ENCODE measurements at places on chromosomes 6 and 20. TPM values are rescaled to one million over a fixed set of nuclear protein-coding genes. Genes with fewer than 3 reads are reported as not detected.

Gene WFDC9
- not detected for total RNA-seq

Gene FAM83D
- 73.1 TPM for total RNA-seq

Gene FKBP1C
- total RNA-seq, result 0.69 TPM

Gene CCN6
- total RNA-seq, result not detected

GRCh38 chr6:81767163-81767891 is 14.8 kb upstream of the TENT5A start:
- no peak for DNase-seq

DNA sequence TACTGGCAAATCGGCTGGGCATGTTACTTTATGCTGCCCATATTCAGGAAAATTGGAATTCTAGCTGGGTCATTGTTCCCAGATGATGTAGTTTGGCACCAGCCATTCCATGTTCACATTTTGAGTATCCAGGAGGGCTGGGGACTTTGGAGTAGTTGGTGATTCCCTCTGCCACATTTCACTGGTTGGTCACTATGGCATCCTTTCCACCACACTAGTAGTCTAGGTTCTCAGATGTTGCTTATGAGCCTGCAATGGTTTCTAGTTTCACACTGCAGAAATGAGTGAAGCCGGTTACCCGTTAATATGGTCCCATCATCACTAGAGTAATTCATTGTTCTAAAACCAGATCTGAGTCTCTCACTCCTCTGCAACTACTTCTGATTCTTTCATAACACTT is 4.6 kb downstream of the PTPN1 start:
- DNase-seq, result no peak

- DNase-seq, result no peak
These were observed 100.5 kb upstream of the SASH1 start for GRCh38 chr6:148242180-148242579.

DNA sequence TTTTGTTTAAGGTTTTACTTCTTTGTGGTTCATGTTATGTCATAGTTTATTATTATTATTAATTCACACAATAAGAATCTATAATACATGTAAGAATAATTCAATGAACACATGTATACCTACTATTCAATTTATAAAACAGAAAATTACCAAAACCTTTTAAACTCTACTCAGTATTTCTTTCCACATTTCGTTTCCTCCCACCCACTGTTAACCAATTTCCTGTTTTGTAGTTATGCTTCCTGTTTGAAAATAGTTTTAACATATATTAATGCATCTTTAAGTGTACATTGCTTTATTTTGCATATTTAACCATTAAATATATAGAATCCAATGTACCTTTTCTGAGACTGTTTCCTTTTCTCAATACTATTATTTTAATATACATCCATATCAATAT is 397.9 kb upstream of the SPTLC3 start:
- DNase-seq, result no peak

DNA sequence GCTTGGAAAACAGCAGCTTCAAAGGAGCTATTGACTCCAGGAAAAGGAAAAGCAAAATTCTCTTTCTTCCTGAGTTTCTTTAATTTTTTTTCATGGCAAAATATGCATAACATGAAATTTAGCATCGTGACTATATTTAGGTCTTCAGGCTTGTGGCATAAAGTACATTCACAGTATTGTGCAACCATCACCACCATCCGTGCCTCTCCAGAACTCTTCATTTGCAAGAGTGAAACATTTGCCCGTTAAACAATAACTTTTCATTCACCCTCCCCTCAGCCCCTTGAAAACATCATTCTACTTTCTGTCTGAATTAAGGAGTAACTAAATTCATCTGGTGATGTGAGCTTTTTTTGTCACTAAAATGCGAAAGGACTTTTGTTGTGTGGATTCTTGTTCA is 251.7 kb downstream of the PHACTR1 start:
- no peak for DNase-seq

- peak; percentile 29 for DNase-seq
These were observed 790 bp downstream of the TOX2 start for GRCh38 chr20:43915211-43916072.

- no peak for DNase-seq
These were observed 728.9 kb upstream of the GJE1 start for GRCh38 chr6:141403827-141404226.

GRCh38 chr6:70700922-70701876 is 33.5 kb downstream of the SMAP1 start:
- DNase-seq, result no peak

- DNase-seq, result no peak
These were observed 9.2 kb upstream of the TFAP2A start for GRCh38 chr6:10424040-10424439.

DNA sequence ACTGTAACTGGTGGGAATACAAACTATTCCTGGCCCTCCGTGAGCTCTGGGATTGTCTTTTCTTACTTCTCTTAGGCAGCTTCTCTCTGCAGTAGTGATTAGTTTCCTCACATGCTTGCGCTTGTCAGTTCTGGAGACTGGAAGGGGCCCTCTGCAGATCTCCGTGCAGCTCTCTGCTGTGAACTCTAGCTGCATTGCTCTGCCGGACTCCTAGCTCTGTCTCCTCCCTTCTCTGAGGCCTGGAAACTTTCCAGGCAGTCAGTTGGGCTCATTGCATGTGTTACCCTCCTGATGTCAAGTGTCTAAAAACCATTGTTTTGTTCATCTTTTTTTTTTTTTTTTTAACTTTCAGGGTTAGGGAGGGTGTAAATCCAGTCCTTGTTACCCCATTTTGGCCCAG is 102.3 kb downstream of the CTNNBL1 start:
- no peak for DNase-seq

DNA sequence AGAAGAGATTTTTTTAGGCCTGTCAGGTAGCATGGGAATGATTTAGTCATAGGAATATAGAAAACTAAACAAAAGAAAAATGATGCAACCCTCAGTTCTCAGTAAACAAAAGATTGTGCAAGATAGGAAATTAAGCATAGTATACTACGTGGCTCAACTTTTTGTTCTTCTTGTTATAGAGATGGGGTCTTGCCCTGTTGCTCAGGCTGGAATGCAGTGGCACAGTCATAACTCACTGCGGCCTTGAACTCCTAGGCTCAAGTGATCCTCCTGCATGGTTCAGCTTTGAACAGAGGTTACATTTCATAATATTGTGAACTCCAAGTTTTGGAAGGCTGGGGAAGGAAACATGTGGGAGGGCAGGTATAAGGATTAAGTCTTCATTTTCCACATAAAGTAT is 28.5 kb downstream of the SLX4IP start:
- peak; percentile 30 for DNase-seq

- no peak for DNase-seq
These were observed 32.5 kb upstream of the DACT2 start for GRCh38 chr6:168352096-168352495.

GRCh38 chr6:89432875-89433251 is at the start of gene ANKRD6:
TSS of gene ANKRD6 (plus strand) at chr6:89433152. CDS start at chr6:89566977, 133,825 bp downstream.
- peak; percentile 28 for DNase-seq

DNA sequence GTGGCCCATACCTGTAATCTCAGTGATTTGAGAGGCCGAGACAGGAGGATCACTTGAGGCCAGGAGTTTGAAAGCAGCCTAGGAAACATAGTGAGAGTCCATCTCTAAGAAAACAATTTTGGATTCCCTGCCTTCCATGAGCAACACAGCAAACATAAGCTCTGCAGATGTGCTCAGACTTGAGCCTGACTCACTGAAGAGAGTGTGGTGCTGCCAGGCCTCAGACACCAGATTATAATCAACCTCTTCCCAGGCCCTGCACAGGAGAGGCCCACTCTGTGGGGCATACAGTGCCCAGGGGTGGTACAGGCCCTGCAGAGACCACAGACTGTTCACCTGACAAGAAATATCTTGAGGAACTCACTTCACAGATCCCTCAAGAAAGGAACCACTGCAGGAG is 19.9 kb downstream of the HLA-DPB1 start:
- DNase-seq, result no peak

DNA sequence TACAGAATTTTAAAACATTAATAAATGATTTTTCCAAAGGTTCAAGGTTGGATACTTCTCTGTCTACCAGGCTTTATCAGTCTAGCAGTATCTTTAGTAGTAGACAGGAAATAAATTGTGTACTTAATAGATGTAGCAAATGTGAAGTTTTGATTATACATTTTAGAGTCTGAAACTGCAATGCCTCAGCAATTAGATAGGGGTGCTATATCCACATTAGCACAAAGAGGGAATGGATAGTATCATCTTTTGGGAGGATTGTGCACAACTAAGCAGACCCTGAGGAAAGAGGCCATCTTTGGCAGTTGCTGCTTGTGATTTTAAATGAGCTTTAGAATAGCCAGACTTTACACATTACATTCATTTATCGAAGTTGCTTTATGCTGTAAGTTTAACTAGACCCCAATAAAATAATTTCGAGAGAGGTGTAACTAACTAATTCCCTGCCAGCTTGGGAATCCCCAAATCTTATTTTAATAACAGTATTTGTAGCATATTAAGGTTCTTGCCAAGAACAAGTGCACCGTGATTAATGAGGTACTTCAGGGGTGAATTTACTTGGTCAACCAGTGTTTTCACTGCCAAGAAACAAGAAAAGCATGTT is 2.8 kb downstream of the KCNQ5 start:
- DNase-seq, result peak; percentile 31

DNA sequence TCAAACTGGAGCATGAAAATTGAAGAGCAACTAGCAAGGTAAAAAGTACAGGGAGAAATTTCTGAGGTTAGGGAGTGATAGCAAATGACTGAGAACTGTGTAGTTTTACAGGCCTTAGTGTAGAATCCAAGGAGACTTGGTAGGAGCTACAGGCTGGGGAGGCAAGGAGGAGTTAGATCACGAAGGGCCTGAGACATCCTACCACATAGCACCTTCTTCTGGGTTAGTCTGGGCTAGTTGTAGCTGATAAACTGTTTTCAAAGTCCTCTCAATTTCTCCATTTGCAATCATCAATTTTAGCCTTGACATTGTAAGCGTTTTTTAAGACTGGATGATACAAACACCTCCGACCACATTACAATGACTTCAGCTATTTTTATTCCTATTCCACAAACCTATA is 209.7 kb downstream of the TMEM200A start:
- DNase-seq, result no peak

DNA sequence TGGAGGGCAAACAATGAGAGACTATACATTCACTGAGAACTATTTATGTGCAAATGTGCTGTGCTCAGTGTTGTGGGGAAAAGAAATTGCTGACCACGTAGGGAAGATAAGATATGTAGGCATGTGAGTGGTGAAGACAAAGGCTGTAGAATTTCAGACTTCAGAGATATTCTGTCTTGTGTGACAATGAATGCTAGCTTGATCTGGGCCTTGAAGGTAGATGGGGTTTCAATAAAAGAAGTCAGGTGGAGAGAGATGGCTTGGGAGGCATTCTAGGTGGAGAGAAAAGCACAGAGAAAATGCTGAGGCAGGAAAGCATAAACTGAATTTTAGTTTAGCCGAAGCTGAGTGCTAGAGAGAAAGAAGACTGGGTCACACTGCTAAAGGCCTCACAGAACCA is 56.8 kb upstream of the EEF1A1 start:
- DNase-seq, result no peak

GRCh38 chr6:168152306-168152963 is 73.4 kb upstream of the FRMD1 start:
- DNase-seq, result no peak

DNA sequence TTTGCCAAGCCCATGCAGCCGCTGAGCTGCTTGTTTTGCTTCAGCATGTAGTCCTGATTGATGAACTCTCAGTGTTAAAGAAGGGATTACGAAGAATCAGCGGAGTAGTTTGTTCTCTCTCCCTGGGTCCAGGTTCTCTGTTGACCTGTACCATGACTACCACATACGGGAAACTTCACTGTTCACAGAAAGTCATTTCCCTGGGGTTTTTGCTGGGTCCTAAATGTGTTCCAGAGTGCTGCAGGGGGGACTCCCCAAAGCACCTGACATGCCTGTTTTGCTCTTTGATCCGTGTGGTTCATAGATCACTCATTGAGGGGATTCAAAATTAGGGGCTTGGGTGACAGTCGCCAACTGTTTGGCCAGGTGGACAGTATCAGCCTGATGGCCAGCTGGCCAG is 5.5 kb downstream of the LSM14B start:
- no peak for DNase-seq

- DNase-seq, result no peak
These were observed 731 bp downstream of the MAK start for GRCh38 chr6:10837622-10837994.

- DNase-seq, result no peak
These were observed 166.0 kb downstream of the LMBRD1 start for GRCh38 chr6:69630767-69631166.

GRCh38 chr6:56875961-56876360 is 78.9 kb upstream of the BEND6 start:
- no peak for DNase-seq
